ENCODE measurements at places on chromosomes 1 and 21. TPM values are rescaled to one million over a fixed set of nuclear protein-coding genes. Genes with fewer than 3 reads are reported as not detected.

DNA sequence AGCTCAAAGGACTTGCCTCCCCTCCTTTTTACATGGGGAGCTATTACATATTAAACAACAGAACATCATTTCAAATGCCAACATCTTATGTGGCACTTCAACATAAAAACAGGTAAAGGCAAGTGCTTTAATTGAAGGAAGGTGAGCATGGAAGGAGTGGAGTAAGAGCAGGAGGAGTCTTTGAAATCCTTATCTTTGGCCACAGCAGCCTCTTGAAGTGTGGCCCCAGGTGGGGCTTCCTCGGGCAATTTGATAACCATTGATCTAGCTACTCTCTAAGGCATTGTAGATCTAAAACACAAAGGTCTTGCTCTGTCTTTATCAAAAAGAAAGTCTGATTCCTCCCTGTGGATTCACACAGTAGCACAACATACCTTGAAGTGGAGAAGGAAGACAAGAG is 70.9 kb upstream of the PPP2R5A start:
- H3K4me3 ChIP-seq: no peak overlapping the region
- H3K27me3 ChIP-seq: no peaks in the 10 kb centered on the region
- no peak overlapping the region for H3K27ac ChIP-seq
- no peak for DNase-seq

The COL8A2 gene
- total RNA-seq: 1.8 TPM

The CD2 gene
- total RNA-seq: 291 TPM

The IFFO2 gene
- 21.7 TPM for total RNA-seq

GRCh38 chr1:11712285-11712684 is 20.8 kb downstream of the DRAXIN start:
- DNase-seq: no peak
- no peak overlapping the region for H3K27ac ChIP-seq
- no peaks in the 10 kb centered on the region for H3K27me3 ChIP-seq
- no peak overlapping the region for H3K4me3 ChIP-seq
- H3K4me1 ChIP-seq: no peaks in the 10 kb centered on the region

- peaks cover 29% of the 10 kb centered on the region for H3K27me3 ChIP-seq
- H3K27ac ChIP-seq: no peak overlapping the region
- no peak overlapping the region for H3K4me3 ChIP-seq
Observed at GRCh38 chr1:36768486-36769178, 265.7 kb downstream of the GRIK3 start.

Data from activated naive CD8-positive, alpha-beta T cell treated with anti-CD3 and anti-CD28 coated beads for 36 hours (primary cell).